ENCODE measurements at places on chromosomes 6 and 20.

- DNase-seq, result no peak
Measured at GRCh38 chr20:8972963-8973705, 95.8 kb upstream of the PLCB4 start.

DNA sequence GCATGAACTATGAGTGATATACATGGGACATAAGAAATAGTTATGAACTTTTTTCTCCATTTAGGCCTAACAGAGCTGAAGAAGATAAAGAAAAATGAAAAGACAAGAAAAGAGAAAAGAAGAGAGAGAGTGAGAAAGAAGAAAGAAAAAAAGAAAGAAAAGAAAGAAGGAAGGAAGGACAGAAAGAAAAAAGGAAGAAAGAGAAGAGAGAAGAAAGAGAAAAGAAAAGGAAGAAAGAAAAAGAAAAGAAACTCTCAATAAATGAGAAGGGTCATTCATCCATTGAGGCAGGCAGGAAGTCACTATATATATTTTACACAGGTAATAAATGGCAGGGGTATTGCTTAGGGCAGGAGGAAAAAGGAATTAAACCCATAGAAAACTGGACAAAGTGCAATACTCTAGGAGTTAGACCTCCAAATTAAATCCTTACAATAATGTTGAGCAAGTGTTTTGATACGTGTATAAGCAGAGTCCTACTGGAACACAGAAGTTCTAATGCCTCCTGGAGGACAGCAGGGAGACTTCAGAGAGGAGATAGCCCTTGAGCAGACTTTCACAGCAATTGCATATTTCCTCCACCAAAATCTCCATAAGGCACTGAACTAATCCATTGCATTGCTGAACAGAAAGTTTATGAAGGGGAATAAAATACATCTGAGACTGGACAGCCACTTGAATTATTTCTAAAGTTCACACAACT is 86.4 kb upstream of the TENT5A start:
- peak; percentile 10 for DNase-seq

DNA sequence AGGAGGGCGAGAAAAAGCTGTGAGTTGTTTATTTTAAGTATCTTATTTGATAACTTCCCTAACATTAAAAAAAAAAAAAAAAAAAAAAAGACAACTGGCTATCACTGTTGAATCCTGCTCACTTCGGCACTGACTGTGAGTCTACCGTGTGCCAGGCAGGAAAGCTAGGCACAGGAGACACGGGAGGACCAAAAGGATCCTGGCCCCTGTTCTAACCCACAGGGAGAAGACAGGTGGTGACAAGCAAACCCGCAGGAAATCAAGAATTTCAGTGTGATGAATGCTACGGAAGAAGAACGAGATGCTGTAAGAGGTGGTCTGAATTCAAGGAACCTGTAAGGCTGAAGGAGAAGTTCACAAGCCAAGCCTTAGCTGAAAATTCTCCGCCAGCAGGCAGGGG is 94.7 kb upstream of the NFATC2 start:
- DNase-seq, result no peak

DNA sequence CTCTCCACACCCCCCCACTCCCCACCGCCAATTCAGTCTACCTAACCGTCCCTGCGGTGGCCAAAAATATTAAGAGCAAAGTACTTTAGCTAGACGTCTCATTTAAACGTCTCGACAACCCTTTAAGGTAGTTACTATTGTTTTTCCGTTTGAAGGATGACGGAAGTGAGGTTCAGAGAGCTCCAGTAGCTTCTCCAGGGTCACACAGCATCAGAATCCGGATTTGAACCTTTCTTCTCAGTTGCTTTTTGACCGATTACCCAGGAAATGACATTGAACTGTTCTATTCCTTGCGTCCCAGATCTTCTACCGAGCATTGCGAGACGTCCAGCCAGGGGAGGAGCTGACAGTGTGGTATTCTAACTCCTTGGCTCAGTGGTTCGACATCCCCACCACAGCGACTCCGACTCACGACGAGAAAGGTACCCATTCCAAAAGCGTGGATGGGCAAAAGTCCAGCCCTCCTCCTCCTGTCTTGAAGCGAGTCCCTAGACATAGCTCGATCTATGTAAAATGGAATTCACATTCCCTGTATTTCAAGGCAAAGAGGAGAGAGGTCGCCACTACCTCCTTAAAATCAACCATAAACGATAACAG is 2.4 kb downstream of the PRDM13 start:
- DNase-seq, result no peak

DNA sequence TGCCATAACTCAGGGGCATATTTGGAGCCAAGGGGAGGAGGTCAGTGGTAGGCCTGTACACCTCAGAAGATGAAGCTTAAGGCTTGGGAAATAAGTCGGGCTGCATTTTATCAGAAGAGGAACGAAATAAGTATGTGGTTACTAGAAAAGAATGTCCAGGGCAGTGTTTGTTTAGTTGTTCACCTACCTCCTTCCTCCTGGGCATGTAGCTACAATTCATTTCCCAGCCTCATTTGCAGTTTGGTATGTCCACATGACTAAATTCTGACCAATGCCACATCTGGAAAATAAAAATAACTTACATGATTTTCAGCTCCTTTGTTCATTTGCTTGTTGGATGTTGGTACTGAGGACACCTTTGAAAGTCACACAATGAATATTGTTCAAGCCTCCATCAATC is 294.5 kb upstream of the RGS17 start:
- DNase-seq, result no peak
